ENCODE measurements at places on chromosomes 2 and 18.

- no peak for DNase-seq
Measured at GRCh38 chr2:3044587-3045317, 332.9 kb downstream of the EIPR1 start.

GRCh38 chr2:112579241-112579640, 5.2 kb upstream of the CHCHD5 start:
- DNase-seq: no peak

DNA sequence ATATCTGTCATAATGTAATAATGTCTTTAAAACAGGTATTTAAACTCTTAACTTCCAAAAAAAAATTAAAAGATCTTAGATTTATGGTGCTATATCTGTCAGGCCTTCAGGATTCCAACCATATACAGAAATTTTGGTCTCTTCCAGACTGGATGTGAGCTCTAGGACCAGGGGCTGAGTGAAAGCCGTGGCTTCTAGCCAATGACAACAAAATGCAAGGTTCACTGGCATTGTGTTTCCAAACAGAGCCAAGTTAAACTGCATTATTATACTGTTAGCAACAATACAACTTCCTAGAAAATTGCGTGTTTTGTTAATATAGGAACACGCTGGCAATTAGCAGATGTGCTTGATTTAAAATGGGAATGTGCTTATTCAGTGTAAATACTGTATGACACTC, 809.8 kb upstream of the SOX11 start:
- no peak for DNase-seq

DNA sequence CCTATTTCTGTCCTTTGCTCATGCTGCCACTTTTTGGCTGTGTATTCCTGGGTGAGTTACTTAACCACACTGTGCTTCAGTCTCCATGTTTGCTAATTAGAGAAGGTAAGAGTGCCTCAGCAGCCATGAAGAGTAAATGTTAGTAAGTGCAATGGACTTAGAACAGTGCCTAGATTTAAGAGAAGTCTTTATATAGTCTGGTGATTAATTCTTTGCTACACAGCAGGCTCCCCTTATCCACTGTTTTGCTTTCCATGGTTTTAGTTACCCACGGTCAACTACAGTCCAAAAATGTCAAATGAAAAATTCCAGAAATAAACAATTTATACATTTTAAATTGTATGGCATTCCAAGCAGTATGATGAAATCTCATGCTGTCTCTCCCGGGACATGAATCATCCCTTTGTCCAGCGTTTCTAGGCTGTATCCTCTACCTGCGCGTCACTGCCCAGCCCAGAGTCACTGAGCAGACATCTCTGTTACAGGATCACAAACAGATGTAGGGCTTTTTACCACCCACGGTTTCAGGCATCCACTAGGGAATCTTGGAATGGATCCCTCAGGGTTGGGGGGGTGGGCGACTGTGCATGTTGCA, 91.0 kb downstream of the CTIF start:
- DNase-seq: no peak

DNA sequence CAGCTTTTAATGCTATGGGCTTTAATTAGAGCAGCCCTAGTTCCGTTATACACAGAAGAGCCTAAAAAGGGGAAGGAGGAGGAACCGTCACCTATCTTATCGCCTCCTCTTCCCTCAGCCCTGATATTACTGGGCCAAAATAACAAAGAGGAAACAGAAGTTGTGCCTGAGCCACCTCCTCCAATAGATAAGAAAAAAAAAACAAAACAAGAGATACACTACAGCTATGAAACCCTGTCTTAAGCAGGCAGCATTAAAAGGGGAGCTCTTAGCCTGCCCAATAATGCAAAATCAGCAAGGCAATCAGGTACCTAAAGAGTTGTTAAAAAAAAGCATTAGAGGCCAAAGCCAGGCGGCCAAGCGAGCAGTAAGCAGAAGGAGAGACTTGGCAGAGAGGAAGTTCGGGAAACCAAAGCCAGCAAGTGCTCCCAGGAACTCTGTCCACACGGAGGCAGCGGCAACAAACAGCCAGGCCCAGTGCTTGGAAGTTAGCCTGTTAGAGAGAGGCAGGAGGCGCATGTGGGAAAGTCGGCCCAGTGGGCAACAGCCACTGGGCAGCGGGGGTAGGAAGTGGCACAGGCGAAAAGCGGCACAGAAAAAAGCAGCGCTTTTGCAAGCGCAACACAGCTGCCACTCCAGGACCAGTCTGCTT, 41.8 kb upstream of the PDK1 start:
- DNase-seq: no peak

GRCh38 chr2:170455617-170456426, 259.3 kb upstream of the SP5 start:
- no peak for DNase-seq

DNA sequence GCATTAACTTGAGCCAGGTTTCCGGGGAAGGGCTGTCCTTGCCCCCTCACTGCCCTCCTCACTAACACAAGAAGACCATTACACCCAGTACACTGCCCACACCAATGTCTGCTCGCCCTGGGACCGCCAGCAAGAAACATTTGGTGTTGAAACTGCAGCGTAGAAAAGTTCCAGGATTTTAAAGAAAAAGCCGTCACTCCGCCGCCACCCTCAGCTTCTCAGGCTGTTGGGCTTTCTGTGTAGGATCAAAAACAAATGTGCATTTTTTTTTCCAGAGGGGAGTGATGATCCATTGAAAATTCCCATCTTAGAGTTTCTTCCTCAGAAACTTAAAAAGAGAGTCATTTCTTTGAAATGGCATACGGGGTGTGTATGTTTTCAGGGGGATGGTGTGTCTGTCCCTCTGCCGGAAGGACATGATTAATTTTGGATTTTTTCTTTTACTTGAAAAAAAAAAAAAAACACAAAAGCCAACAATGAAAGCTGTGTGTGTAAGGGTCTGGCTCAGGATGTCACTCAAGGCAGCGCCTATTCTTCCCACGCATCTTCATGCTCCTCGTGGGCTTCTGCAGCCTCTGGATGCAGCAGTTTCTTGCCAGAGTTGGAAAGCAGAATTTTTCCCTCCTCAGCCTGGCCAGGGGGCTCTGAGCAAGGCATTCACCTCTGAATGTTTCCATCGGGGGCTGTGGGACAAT, 184.9 kb downstream of the GLI2 start:
- no peak for DNase-seq

DNA sequence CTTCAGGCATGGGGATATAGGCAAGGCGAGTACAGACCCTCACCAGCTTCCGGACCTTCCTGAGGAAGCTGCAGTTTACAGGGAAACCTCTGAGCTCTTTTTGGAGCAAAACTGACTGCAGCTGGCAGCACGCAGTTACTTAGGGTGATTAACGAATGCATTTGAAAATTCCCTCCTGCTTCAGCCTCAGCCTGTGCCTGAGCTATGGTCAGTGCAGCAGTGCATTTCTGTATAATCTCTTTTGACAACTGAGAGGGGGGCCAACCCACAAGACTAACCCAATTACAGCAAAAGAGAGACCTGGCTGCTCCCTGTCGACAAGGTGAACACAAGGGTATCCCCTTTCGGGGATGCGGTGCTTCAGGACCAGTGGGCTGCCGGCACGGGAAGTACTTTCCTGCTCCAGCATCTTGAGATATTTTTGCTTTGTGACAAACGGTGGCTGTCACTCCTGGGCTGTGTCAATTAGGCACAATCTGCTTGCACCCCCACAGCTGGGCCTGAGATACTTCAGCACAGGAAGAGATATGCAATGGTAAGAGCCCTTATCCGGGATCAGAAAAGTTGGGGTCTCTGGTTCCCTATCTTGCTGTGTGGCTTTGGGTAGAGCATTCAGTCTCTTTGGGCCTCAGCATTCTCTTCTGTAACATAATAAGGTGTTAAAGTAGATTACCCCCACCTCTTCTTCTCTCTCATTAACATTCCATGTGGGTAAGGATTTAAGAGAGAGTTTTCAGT, 141.0 kb downstream of the TMEM17 start:
- no peak for DNase-seq

- peak; percentile 8 for DNase-seq
Measured at GRCh38 chr2:154452906-154453493, 245.5 kb upstream of the KCNJ3 start.

Measured in HEK293T (cell line).